ENCODE measurements at places on chromosomes 4 and X. TPM values are rescaled to one million over a fixed set of nuclear protein-coding genes. Genes with fewer than 3 reads are reported as not detected.

GRCh38 chr4:143514497-143514896 lies 995 bp downstream of the SMARCA5 start:
- DNase-seq: peak; percentile 3

- no peak for DNase-seq
Measured at GRCh38 chrX:115472131-115472530, 88.8 kb upstream of the PLS3 start.

DNA sequence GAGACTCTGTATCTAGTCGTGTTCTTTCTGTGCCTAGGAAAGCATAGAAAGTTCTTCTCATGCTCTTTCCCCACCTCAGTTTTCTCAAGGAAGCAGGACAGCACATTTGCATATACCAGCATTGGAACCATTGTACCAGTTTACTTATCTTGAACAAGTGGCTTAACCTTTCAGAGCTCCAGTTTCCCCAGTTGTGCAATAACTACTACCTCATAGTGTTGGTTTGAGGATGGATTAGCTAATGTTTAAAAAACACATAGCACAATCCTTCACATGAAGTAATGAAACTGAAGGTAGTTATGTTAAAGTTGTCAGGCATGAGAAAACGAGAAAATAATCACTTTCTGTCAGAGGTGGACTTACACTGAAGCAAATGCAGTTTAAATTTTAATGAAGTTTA lies 92.2 kb upstream of the H2AZ1 start:
- no peak for DNase-seq

STOX2 gene
- total RNA-seq: not detected

SPINK2 gene
- 2.0 TPM for total RNA-seq

GRCh38 chr4:2060611-2061185 lies 1.6 kb downstream of the NAT8L start:
- no peak for DNase-seq

DNA sequence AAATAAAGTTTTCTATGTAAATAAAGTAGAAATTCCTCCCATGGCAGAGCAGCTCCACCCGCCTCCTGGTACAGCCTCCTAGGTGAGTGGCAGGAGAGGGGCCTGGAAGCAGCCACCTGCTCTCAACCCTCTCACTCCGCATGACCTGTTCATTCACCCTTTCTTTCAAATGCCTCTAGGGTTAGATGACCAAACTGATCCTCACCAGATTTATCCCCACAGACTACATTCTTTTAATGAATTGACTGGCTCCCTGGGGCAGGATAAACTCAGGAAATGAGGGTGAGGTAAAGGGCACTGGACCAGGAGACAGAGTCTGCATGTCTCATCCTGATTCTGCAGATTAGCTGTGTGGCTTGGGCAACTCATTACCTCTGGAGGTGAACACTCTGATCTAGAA lies 32.6 kb upstream of the NKX6-1 start:
- DNase-seq: no peak

DNA sequence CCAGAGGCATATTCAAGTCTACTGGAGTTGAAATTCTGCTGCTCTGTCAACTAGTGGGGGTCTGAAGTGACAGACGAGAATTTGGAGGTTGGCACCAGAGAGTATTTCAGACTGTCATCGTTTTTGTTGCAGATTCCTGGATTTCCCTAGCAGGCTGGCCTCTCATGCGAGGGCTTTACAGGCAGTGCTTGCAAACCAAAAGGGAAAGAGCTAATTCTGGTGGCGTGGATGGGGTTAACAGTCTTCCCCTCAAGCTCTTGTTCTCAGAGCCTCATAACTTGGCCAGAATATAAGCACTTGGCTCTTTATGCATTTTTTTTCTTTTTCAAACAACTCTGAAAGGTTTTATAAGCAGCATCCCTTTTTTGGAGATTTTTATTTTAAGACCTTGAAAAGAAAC lies at the start of gene SPARCL1:
SPARCL1 (minus strand) TSS at position 190 of the 400 bp plus-strand sequence. CDS start 29,802 bp downstream, outside the sequence.
- DNase-seq: no peak

- no peak for DNase-seq
Measured at GRCh38 chr4:186946136-186946535, 222.5 kb upstream of the FAT1 start.

HTT gene
- 101 TPM for total RNA-seq

MAP3K15 gene
- total RNA-seq: not detected
